PC-3 (cell line): ENCODE measurements at places on chromosomes 7 and 10. TPM values are rescaled to one million over a fixed set of nuclear protein-coding genes. Genes with fewer than 3 reads are reported as not detected.

DNA sequence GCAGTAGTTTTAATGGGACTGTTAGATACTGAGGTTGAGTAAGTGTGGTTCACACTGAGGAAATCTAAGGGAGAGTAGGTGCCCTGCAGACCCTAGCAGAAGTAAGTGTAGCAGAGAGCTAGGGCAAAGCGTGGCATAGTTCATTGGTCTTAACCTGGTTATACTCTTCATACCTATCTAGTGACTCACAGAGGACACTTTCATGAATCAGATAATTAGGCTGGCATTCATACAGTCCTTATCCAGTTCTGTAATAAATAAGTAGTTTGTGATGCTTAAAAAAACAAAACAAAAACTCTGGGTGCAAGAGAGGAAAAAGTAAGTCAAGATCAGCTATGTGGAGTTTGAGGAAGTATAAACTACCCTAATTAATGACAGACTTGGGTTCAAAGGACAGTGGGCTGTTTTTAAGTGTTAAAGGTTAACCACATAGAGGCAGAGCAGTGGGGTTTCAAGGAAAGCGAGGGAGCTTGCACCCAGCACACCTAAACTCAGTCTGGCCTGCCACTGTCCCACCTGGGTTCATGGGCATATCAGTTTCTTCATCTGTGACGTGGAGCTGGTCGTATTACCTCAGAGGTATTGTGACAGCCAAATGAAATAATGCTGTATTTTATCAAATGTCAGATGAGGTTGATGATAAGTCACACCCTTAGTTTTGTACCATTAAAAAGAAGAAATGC, 27.1 kb downstream of the LMTK2 start:
- DNase-seq, result peak; percentile 84

The UCMA gene
- total RNA-seq, result not detected in 2 replicates

DNA sequence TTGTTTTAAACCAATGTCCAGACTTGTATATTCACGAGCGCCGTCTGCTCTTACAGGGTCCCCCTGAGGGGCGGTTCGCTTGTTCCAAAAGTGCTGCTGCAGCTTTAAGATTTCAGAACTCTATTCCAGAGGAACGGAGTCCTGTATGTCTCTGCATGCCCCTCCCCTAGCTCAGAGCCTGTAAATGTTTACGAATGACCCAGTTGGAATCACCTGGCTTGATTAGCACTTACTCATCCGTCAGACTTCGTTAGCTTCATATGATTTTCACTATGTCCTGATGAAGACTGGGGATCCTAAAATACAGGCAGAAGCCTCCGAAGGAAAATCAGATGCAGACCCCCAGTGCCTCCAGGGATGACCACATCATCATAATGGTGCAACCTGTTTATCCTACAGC, 4.5 kb upstream of the CHST15 start:
- DNase-seq, result no peak

DNA sequence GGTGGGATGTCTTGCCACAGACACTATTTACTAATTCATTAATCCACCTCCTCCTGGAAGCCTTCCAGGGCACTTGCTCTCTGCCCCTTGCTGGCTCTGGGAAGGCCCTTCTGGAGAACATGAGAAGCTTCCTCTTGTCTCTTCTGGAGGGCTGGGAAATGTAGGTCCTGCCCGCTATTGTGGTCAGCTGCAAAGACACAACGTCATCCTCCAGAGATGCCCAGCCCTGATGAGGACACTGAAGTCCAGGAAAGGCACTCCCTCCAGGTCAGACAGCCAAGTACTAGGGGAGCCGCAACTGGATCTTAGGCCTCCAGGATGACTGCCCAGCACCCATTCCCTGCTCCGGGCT, 9.6 kb upstream of the TACR2 start:
- no peak for DNase-seq

The GJD4 gene
- 0.33 and 0.58 TPM in 2 replicates for total RNA-seq

GRCh38 chr10:71368176-71368575, 28.5 kb upstream of the CDH23 start:
- DNase-seq, result no peak

- DNase-seq, result no peak
Observed at GRCh38 chr7:69198250-69198649, 400.0 kb upstream of the AUTS2 start.

The MASTL gene
- 18.6 and 21.2 TPM in 2 replicates for total RNA-seq

GRCh38 chr7:137934941-137935883, 66.7 kb downstream of the CREB3L2 start:
- no peak for DNase-seq

DNA sequence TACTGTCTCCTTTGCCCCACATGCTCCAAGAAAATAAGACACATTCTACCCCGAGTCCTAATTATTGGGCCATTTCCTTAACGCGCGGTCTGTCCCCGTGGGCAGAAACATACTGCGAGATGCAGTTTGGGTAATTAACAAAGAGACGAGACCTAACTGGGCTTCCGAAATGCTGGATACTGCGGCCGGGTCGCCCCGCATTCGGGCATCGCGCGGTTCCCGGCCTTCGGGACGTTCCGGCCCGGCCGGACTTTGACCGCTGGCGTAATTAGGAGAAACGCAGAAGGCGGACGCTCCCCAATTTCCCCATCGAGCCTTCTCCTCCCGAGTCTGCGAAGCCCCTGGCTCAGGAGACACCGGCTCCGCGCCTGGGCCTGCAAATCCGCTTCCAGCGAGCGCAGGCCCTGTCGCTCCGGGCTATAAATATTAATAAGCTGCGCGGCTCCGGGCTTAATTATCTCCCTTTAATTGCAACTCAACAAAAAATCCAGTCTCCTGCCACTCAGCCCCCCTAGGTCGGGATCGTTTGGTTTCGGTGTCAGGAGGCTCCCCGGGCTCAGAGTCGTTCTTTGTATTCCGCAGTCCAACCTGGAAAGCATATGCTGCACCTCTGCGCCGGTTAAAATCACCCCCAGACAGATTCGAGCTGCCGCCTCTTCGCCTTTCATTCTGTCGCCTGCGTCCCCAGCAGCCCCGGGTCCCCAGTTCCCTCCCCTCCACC, 131.5 kb downstream of the SPAG6 start:
- DNase-seq, result no peak

DNA sequence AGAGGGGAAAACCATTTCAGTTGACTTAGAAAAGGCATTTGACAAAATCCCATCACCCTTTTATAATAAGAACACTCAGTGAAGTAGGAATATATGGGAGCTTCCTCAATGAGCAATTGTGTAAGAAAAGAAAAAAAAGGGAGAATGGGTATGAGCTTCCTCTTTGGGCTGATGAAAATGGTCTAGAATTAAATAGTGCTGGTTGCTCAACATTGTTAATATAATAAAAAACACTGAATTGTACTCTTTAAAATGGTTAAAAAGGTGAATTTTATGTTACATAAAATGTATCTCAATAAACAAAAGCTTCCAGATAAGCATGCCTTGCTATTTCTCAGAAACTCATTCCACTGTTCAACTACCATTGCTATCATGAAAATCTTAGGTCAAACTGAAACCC, 40.6 kb downstream of the LRRC17 start:
- no peak for DNase-seq

DNA sequence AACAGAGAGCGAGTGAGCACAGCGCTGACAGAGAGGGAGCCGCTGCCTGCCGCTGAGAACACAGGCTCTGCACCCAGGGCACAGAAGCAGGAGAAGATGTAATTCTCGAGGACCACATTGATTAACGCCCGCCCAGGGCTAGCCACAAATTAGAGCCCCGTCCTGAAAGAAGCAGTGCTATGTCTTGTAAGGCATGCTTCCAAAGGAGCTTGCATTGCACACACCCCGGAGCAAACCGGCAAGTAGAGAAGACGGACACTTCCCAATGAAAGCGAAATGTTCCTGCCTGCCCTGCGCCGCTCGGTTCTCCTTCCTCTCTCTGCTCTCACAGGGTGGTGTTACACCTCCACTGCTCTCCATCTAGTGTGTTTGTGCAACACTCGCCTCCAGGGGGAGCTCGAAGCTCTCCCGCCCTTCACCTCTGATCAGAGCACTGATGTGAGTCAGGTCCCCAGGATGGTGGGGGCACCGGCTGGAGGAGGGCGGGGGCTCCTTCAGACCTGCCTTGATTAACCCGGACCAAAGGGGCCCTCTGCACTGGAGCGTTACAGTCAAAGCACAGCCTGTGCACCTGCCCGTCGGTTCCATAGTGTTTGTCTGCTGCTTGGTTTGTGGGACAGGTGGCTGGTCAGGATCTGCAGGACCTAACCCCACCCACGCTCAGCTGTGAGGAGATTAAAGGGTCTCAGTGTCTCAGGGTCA, 316.5 kb downstream of the ADARB2 start:
- peak; percentile 40 for DNase-seq
